DMS153 (cell line): ENCODE measurements at places on chromosomes 2 and 18.

GRCh38 chr2:38217401-38218188 lies 141.6 kb upstream of the CYP1B1 start:
- no peak for DNase-seq

GRCh38 chr2:35960596-35960995 lies 395.0 kb upstream of the CRIM1 start:
- DNase-seq = no peak

DNA sequence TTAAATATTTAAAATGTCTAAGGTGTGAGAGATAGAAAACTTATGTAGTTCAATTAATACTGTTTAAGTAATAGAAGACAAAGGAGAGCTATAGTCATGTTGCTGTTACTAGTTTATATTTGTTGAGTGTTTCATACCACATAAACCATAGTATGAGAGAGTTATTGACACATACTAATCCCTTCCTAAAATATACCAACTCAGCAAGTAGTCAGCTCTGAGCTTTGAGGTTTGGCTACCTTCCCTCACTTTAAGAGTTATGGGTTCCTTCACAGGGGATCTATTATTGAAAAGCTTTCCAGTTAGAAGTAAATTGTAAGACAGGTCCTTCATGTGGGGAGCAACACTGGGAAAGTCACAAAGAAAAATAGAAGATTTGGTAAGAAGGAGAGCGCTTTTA lies 701.6 kb upstream of the ZEB2 start:
- no peak for DNase-seq

DNA sequence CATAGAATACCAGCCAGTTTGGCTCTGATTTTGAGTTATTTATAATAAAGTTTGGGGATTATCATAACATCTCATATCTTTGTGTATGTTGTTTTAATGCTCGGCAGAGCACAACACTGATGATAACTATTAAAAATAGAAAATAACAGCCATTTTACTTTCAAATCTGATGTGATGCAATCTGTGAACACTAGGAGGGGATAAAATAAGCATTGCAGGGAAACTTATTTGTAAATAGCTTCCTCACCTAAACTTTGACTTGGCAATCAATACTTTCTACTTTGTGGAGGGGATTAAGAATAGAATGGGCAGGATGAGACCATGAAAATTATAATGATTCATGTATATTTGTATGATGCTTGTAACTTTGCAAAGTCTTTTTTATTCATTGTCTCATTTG lies 54.4 kb downstream of the USP14 start:
- DNase-seq = no peak

DNA sequence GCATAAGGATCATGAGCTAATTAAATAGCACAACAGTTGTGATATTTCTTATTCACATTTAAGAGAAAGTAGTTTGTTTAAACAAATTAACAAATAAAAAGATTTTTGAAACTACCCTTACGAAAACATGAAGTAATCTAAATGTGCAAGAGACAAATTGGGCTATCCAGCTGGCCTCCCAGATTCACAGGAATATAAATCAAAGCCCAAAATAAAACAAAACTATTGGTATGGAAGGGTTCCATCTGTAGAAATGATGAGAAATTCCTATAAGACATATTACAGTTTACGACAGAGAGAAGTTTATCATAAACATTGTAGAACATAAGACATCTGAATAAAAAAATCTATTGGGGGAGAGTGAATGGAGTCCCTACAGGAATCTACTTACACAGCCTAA lies 1125.1 kb downstream of the TDRD15 start:
- no peak for DNase-seq

DNA sequence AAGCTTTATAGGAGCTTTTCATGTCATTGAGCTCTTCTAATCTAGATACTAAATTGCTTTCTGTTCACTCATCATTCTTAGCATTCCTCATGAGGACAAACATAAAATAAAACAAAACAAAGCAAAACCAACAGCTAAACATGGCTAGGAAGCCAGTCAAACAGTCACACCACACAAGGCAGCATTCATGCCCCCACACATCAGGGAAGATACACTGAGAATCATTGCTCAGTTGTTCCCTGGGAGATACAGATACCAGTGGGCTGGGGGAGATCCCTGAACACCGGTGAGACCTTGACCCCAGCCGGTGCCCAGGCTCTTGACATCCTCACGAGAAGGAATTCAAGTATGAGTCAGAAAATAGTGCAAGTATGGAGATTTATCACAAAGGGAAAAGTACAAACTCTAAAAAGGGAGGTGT lies 177.9 kb upstream of the ARL4C start:
- DNase-seq = no peak

GRCh38 chr2:101040761-101041160 lies 38.7 kb downstream of the RPL31 start:
- no peak for DNase-seq

GRCh38 chr2:66268756-66269155 lies 166.2 kb upstream of the MEIS1 start:
- no peak for DNase-seq

GRCh38 chr18:48739266-48740067 lies 200.6 kb downstream of the CTIF start:
- DNase-seq = no peak

- no peak for DNase-seq
Observed at GRCh38 chr2:60003076-60003475, 550.4 kb downstream of the BCL11A start.

DNA sequence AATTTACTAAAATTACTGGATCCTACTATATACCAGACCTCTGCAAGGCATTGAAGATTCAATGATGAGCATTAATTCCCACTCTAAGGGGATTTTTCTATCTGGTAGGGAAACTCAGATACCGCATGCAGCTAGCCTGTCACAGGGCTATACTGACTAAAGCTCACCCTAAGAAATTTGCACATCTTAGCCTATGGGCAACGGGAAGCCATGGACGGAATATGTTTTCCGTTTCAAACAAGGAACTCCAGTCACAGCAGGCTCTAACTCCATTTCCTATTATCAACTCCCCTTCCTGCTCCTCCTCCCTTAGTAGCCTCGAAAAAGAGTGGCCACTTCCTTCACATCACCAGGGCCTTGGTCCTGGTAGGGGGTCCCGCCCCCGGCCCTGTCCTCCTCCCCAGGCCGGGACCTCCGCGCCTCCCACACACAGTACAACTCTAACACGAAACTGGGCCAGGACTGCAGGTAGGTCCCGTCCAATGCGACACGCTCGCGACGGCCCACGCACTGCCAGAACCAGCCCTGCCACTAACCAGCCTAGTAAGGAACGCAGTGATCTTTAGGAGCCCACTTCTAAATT lies 659 bp upstream of the COX5B start:
- DNase-seq = peak; percentile 31

DNA sequence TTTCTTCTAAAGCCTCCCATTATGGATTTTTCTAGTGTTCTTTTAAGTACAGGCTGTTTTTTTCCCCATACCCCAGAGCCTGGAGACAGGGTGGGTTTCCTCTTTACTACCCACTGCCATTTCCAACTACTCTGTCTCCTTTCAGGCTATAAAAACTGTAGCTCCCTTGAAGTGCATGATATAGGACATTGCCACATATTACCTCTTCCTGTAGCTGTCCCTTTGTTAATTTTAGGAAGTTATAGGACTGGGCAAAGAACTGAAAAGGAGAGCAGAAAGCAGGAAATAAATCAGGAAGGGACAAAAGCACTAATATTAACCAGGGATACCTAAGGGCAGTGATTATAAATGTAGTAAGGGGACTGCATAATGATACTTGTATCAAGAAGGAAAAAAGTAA lies 54.1 kb downstream of the VIL1 start:
- no peak for DNase-seq

DNA sequence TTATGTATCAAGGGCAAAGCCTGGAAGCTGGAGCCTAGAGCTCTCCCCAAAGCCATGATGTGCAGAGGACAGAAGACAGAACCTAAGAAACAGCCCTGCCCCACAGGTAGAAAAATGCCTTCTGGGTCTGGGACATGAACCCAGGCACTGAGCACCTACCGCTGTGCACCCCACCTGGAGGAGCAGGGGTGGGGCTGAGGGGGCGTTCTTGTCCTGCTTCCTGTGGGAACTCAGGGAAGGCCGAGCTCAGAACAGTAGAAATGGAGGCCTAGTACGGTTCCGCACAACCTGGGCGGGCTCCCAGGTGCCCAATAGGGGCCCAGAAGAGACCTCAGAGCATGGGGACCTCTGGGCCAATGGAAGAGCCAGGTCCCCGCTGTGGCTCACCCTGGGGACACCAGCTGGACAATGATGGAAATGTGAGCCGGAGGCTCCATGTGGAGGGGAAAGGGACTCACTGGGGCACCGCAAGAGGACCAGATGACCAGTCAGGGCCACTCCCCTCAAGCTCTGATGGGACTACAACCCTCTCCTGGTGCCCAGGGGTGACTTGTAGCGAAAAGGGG lies 3.2 kb downstream of the CRACDL start:
- peak; percentile 89 for DNase-seq

DNA sequence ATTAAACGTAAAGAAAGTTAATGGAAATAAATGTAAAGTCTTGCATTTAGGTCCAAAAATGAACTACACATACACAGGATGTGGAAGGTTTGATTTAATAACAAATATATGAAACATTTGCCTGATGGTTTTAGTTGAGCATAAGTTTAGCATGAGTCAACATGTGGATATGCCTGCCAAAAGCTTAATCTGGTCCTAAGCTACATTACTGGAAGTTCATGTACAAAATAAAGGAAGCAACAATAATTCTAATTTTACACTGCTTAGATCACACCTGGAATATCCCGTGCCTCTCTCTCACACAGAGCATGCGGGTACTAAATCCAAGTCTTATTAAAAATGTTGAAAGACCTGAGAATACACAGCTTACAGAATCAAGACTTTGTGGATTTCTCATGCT lies 276.5 kb upstream of the NRP2 start:
- DNase-seq = no peak

- DNase-seq = no peak
Observed at GRCh38 chr2:79750321-79750720, 237.5 kb downstream of the CTNNA2 start.

- no peak for DNase-seq
Observed at GRCh38 chr2:120599656-120600055, 136.0 kb upstream of the GLI2 start.

DNA sequence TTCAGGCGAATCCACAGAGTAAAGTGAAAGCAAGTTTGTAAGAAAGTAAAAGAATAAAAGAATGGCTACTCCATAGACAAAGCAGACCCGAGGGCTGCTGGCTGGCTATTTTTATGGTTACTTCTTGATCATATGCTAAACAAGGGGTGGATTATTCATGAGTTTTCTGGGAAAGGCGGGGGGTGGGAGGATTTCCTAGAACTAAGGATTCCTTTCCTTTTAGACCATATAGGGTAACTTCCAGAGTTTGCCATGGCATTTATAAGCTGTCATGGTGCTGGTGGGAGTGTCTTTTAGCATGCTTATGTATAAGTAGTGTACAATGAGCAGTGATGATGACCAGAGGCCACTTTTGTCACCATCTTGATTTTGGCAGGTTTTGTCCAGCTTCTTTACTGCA lies 59.8 kb downstream of the SLC4A3 start:
- DNase-seq = no peak

- DNase-seq = no peak
Observed at GRCh38 chr2:75055820-75056675, 97.6 kb downstream of the POLE4 start.

DNA sequence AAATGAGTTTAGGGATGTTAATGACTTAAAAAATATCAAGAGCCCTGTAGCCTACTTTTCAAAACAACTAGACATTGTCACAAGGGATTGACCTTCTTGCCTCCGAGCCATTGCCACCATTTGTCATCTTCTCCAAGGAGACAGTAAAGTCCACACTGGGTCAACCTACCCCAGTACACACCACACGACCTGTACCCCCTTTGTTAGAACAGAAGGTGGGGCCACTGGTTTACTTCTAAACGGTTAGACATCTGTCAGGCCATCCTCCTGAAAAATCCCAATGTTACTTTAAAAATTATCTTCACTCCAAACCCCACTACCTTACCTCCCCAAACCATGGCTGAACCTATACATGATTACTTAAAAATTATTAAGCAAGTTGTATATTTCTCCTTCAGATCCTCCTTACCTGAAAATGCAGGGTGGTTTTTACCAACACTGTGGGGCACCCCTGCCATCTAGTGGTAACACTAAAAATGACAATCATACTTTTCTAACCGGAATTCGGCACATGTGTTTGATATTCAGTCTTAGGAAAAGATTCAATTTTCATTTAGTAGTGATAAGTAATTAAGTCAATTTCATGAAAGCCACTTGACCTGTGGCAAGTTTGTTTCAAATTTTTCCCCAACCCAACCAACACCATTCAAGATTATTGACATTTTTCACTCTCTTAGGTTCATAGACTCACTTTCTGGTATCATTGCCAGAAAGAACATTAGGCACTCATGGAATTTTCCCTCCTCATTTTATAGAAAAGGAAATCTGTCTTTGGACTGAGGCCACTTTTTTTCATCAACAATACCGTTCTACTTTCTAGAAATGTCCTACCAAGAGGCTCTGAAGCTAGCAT lies 265.3 kb upstream of the PKDCC start:
- DNase-seq = peak; percentile 4

DNA sequence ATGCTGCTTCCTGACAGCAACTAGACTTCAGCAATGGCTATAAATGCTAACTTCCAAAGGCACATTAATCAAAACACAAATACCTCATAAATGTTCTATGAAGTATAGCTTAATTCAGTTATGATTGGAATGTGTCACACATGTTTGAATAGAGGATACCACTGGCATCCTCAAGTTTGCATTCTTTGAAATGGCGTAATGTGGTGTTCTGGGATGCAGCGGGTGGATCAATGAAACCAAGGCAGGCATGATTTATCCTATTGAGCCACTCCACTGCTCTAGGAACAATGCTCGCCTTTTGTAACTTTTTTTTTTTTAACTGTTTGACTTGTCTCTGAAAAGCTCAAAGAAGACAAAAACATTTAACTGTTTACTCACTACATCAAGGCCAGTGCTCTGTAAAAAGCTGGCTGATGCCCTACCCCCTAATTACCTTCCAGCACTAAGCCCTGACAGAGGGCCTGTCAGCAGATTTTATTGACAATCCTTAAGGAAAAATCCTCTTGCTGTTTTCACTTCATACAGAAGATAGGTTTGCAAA lies 278.8 kb upstream of the SESTD1 start:
- peak; percentile 89 for DNase-seq

GRCh38 chr2:102871707-102872106 lies 109.9 kb downstream of the TMEM182 start:
- no peak for DNase-seq
